ENCODE measurements at places on chromosomes 12 and 14. TPM values are rescaled to one million over a fixed set of nuclear protein-coding genes. Genes with fewer than 3 reads are reported as not detected.

DNA sequence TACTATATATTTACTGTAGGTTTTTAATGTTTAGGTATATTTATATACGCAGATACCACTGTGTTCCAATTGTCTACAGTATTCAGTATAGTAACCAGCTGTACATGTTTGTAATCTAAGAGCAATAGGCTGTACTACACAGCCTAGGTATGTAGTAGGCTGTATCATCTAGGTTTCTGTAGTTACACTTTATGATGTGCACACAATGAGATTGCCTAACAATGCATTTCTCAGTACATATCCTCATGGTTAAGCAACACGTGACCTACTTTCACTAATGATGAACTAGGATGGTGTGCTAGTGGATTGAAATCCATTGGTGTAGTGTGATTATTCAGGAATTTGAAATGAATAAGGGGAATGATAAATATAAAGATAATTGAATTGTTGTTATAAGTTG, 77.7 kb downstream of the ETNK1 start:
- DNase-seq: no peak

RNASE9 gene
- total RNA-seq: not detected

DNA sequence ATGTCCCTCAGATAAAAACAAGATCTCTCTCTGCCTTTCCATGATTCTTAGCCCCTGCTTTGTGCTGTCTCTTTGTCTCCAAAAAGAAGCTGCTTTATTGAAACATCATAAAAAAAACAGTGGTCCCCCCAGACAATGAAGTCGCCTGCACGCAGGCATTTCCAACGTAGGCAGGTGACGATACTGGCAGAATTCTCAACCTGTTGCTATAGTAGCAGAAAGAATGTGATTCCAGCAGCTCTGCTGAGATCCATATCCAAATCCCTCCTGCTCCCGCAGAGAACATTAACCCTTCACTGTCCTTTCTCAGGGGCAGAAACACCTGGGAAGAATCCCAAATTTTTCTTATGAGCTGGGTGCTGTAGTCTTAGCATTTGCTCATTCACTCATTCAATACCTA, 84.8 kb downstream of the STON2 start:
- no peak for DNase-seq

NRIP2 gene
- 0.96 TPM for total RNA-seq

DNA sequence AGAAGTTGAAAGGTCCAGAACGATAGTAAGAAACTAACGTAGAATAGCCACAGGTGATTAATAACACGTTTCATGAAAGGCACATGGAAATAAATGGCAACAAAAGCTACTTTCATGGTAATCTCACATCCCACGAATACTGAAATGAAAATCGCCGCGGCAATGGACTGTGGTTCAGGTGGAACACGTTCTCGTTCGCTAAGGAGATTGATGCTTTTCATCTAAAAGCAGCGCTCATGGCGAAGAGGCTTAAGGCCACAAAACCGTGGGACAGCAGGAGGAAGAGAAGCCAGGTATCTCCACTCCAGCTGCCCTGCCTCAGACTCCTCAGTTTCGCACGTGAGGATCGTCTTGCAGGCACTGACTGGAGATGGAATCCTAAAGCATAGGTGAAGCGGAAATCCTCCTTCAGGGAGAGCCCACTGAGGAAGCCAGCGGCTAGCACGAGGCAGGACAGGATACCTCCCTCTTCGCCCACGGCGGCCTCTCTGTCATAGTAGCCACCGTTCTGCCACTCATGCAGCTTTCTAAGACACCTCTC, 696 bp upstream of the GPHN start:
- DNase-seq: no peak

GRCh38 chr14:64990296-64990695, 3.6 kb downstream of the FNTB start:
- DNase-seq: no peak

DNA sequence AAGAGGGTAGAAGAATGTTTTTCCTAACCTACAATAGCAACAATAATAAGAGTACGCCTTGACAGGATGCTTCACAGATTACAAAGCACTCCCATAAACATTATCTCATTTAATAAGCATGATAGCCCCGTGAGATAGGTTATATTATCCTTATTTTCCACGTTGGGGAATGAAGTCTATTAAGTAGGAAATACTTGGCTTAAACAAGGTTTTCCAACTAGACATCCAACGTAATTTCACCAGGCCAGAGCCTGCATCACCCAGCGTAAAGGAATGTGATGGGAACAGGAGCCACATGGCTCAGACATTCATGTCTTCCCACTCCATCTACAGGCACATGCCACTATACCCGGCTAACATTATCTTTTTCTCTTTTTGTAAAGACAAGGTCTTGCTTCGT, 223.4 kb upstream of the AMIGO2 start:
- DNase-seq: no peak

ACRBP gene
- total RNA-seq: 2.2 TPM

- DNase-seq: no peak
Measured at GRCh38 chr12:72523754-72524153, 251.6 kb downstream of the TRHDE start.

DNA sequence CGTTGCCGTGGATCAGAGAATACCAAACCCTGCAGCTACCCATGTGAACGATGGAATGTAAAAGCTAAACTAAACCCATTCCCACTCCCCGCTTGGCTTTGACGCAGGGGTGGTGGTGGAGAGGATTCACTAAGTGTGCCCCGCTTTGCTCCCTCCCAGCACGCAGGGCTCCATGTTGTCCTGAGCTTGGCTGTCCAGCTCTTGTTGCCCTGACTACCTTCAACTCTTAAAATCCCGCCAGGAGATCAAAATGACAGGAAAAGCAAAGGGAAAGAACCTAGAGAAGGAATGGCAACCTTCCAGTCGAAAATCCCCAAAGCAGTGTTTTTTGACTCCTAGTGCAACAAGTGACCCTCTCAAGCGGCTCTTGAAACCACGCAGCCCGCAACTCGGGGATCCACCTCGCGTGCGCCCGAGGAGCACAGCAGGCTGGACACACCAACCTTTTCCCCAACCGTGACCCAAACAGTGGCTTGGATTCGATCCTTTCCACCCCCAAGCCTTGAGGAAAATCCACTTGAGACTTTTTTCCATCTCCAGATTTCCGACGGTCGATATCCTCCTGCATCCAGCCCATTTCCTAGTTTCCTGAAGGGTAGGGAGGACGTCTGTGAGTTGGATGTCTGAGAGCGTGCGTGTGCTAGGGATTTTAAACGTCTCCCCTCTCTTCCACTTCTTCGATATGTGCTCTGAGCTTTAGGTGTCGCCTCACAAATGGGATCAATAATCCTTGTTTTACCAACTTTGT, 1.4 kb downstream of the SYT10 start:
- no peak for DNase-seq

CMA1 gene
- 3.3 TPM for total RNA-seq

P3H3 gene
- total RNA-seq: 1.6 TPM

NOC4L gene
- total RNA-seq: 17.5 TPM

DNA sequence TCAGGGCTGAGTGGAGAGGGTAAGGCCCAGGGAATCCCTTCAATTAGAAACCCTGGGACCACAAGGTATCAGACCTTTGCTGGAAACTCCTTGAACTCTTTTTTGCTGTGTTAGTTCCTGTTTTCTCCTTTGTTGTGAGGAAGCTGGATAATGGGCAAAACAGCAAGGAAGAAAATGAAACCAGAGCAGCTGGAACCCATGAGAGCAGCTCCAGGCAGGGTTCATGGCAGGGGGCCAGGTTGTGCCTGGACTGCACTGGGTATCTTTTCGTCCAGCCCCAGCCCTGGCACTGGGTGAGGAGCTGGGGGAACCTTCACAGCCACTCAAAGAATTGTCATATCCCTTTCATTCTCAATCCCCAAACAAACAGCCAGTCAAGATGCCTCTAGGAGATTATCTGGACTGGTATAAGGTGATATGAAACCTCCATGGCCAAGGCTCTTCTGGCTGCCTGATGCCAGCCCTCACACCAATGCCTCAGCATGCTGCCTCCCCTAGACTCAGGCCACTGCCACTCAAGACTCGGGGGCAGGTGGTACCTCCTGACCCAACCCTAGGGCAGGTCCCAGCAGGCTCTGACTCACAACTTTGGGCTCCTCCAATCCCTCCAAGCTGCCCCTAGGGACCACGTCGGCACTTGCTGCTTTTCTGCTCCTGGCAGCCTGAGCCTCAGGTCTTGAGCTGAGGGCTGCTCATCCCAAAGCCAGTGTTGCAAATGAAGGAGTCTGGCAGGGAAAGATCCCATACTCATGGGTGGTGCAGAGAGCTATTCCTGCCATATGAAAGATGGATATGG, 16.5 kb downstream of the FAM186B start:
- DNase-seq: no peak

DNA sequence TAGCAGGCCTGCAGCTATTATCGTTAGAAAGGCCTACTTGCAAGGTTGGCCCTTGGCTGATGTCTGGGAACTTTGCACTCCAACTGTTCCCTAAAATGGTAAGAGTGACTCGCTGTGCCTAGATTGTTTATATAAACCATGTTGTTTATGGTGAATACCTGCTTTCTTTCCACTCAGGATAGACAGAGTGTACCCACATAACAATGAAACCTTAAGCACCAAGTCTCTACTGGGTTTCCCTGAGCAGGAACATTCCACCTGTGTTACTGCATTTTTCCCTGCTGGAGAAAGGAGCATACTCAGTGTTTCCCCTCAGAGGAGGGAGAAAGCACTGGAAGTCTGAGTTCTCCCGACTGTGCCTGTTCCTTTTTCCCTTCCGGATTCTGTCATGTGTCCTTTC, 32.8 kb downstream of the ERP29 start:
- DNase-seq: no peak

DNA sequence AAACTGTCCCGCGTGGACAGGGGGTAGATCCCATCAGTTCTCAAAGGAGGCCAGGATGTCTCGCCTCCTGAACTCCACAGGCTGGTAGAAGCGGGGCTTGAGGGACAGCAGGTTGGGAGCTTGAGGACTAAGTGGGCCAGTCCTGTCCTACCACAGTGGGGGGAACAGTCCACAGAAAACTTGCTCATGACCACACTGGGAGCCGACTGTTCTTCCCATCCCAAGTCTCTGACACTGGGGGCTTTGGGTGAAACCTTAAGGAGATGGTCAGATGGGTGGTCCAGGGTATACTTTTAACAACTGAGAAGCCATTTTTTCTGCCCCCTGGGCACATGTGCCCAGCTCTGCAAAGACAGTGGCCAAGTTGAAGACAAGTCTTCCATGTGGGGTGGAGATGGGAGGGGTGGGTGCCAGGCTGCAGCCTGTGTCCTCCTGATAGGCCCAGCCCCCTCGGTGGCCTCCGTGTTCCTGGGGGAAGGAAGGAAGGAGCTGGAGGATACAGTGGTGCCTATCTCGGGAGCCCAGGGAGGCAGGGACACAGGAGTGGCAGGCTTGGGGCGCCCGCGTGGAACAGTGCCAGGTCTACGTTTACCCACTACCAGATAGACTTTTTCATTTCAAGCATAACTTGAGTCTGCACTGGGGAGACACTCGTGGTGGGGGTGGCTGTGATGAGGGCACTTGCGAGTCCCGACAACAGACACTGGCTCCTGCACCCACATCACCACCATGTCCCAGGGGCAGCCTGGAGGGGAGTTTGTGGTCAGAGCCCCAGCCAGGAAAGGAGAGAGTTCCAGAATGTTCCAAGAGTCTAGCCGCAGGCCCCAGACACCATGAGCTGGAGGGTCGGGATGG, 14.7 kb downstream of the RHOF start:
- DNase-seq: no peak

DNA sequence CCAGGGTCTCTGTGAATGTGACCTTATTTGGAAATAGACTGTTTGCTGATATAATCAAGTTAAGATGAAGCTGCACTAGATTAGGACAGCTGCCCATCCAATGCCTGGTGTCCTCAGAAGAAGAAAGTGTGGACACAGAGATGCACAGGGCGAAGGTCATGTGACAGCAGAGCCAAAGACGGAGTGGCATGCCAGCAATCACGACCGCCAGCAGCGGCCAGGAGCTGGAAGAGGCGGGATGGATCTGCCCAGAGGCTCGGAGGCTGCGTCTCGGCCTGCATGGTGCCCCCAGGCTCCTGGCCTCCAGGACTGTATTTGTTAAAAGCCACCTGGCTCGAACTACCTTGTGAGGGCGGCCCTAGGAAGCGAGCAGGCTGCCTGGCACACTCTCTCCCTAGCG, 76.5 kb downstream of the RFLNA start:
- no peak for DNase-seq

PLEK2 gene
- total RNA-seq: 41.7 TPM

TMCC3 gene
- 97.2 TPM for total RNA-seq

DNA sequence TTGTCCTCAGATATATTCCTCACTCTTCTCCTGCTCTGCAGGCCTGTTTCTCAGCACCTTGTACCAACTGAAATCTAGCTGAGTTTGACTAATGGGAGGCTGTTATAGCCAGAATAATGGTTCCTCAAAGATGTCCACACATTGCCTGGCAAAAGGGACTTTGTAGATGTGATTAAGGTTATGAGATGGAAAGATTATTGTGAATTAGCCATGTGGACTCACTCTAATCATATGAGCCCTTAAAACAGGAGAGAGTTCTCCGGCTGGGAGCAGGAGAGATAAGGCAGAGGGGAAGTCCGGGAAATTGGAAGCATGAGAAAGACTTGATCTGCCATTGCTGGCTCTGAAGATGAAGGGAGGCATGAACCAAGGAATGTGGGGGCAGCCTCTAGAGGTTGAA, 40.0 kb upstream of the KTN1 start:
- no peak for DNase-seq

DNA sequence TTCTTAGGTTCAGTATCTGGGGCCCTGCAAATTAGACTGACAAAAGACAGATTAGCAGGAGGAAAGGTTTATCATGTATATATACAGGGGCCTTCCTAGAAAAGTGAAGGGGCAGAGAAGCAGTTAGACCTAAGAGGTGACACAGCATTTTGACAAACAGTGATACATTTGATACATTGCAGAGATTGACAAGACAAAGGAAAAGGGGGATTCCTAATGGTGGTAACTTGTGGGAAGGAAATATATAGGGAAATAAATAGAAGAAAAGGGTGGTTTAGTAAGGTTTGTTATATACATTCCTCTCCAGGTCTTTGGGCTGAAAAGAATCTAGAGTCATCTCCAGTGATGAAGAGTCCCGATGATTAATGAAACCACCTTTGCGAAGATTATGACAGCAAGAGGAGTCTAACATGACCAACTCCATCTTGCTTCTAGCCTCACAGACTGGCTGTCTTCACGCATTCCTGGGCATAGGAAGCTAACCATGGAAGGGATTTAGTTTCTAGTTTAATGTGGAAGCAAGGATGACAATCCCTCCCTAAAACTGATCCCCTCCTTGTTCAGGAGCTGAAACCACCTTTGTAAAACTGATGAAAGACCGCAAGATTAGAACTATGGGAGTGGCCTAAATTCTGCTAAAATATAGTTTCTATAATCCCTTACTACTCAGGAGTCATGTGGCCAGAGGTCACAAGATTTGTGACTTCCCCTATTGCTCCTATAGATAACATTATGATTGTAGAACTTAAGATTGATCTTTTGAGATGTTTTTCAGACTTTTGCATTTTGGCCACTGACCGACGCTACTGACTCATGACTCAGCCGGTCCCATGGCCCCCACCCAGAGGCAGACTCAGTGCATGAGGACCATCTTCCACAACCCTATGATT, 31.1 kb upstream of the CPM start:
- DNase-seq: no peak

ABCC9 gene
- 0.67 TPM for total RNA-seq

FOXN4 gene
- total RNA-seq: not detected

GRCh38 chr12:11967376-11968047, 103.2 kb upstream of the BCL2L14 start:
- DNase-seq: no peak

Measured in mucosa of descending colon (tissue), 3 donors.